ENCODE measurements at places on chromosomes 3 and 15.

- no peak for DNase-seq
These were observed 1.3 kb downstream of the CTNNB1 start for GRCh38 chr3:41200669-41201021.

GRCh38 chr3:22089284-22089683 is 338.3 kb upstream of the ZNF385D start:
- no peak for DNase-seq

DNA sequence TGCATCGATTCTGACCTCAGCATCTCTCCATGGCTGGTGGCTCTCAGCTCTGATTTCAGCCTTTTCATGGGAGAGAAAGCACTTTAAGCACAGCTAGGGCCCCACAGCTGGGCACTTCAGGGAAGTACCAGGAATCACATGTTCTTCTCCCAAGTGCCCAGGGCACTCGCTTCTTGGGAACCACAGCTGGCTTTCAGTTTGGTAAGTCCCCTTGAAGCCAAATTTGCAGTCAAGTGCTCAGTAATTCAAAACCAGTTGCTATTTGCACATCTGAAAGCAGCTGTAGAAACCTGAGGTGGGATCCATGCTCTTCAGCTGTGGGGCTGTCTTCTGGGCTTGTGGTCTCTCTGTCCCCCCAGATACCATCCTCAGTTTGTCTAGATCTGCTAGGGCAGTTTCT is 12.8 kb downstream of the GABRA5 start:
- DNase-seq = no peak

GRCh38 chr3:51977446-51978142 is 2.7 kb downstream of the ABHD14A start:
- DNase-seq = no peak

DNA sequence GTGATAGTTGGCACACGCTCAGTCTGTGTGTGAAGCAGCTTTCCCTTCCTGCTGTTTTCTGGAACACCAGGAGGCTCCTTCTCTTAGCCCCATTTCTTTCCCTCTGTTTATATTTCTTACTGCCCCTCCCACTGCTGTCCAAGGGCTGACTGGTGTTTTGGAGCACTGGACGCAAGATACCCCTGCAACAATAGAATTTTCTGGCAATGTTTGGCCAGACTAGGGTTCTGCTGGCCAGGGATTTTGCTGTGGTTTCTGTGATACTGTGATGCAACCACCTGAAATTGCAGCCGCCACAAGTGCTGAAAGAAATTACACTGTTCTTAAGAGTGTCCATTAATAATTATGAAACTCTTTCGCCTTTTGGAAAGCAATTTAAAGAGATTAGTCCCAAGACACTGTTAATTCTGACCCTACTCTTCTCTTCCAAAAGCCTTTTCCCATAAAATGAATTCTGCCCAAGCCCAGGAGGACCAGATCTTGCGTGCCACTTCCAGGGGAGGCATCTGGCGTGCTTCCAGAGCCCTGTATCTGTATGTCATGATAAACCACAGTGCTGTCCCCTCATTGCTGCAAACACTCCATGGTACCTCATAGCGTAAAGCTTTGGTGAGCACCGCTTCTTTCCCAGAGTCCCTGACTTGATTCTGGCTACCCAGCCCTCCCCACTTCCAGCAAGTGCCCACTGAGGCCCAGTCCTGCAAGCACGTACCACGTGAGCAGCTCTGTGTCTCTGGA is 159.4 kb upstream of the CHRM5 start:
- DNase-seq = no peak

DNA sequence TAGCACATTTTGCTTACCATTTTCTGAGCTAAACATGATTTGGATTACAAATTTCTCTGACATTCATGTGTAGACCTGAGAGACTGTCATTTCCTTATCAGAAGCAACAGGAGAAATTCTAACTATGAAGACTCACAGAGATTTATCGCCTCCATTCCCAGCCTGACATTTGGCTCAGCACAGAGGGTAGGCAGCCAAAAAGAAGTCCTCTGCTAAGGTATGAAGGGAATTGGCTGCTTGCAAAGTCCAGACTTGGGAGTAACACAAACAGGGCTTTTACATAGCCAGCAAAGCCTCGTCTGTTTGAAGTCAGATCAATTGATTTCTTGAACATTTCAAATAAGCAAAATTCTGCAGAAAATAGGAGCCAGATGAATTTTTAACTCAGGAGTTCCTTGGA is 57.0 kb upstream of the CMSS1 start:
- no peak for DNase-seq

- no peak for DNase-seq
These were observed 151.9 kb upstream of the ARL6 start for GRCh38 chr3:97612632-97613031.

DNA sequence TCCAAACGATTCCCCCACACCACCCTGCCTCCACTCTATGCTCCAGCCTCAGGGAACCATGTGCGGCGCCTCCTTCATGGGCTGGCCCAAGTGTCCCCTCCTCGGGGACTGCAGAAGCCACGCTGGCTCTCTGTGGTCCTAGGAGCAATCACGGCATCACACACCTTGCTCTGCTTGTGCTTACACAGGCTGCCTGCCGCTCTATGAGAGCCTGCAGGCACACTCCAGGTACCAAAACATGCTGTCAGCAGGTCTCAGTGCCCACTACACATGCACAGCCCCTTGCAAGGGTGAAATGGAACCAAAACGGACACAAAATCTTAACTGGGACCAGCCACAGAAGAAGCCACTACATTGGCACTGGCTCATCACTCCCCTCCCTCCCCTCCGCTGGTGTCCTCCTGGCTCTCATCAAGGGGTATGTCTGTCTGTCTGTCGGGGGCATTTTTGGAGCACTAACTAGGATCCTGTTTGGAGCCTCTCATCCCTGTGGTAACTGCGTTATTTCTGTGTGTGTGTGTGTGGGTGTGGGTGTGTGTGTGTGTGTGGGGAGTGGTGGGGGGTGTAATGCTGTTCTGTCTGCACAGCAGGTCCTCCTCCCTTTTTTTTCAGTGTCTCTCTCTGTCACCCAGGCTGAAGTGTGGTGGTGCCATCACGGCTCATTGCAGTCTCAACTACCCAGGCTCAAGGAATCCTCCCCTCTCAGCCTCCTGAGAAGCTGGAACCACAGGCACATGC is 60.6 kb downstream of the DHX30 start:
- no peak for DNase-seq
